ENCODE measurements at places on chromosomes 3 and 15.

DNA sequence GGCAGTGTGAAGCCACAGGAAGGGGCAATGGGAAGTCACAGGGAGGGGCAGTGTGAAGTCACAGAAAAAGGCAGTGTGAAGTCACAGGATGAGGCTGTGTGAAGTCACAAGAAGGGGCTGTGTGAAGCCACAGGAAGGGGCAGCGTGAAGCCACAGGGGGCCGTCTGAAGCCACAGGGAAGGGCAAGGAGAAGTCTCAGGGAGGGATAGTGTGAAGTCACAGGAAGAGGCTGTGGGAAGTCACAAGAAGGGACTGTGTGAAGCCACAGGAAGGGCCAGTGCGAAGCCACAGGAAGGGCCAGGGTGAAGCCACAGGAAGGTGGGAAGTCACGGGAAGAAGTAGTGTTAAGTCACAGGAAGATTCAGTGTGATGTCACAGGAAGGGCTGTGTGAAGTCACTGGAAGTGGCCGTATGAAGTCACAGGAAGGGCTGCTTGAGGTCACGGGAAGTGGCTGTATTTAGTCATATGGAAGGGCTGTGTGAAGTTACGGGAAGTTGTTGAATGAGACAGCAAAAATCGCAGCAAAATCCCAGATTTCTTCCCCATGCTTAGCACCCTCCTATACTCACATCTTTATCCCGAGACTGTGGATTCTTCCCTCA is 38.6 kb downstream of the GASK1A start:
- no peak for DNase-seq

DNA sequence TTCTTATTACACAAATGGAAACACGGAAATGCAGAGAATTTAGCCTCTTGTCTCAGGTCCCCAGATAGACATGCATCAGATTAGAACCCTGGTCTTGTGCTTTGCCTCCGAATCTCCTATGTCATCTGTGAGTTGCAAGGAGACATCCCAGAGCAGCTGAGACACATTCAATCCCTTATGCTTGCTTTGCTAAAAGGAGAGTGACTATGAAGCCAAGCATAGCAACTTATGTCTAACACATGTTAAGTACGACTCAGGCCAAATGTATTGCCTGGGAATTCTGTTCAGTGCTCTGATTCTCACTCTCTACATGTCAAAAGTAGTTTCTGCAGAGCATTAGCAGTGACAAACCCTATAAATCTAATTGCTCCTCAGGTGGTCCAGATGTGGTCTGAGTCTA is 30.6 kb upstream of the LRRC3B start:
- no peak for DNase-seq

DNA sequence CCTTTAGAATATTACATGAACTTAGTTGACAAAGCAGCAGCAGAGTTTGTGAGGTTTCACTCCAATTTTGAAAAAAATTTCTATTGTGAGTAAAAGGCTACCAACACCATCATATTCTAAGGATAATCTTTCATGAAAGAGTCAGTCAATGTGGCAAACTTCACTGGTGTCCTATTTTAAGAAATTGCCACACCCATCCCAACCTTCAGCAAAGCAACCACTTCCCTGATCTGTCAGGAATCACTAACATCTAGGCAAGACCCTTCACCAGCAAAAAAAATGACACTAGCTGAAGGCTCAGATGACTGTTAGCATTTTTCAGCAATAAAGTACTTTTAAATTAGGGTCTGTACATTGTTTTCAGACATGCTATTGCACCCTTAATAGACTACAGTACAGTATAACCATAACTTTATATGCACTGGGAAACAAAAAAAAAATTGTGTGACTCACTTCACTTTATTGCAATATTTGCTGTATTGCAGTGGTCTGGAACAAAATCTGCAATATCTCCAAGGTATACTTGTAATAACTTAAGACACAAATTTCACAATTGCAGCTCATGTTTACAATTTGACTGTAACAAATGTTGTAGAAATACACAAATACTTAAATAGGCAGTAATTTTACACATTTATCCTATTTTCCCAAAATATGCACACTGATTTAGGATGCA is 38.9 kb upstream of the ALCAM start:
- DNase-seq: no peak

DNA sequence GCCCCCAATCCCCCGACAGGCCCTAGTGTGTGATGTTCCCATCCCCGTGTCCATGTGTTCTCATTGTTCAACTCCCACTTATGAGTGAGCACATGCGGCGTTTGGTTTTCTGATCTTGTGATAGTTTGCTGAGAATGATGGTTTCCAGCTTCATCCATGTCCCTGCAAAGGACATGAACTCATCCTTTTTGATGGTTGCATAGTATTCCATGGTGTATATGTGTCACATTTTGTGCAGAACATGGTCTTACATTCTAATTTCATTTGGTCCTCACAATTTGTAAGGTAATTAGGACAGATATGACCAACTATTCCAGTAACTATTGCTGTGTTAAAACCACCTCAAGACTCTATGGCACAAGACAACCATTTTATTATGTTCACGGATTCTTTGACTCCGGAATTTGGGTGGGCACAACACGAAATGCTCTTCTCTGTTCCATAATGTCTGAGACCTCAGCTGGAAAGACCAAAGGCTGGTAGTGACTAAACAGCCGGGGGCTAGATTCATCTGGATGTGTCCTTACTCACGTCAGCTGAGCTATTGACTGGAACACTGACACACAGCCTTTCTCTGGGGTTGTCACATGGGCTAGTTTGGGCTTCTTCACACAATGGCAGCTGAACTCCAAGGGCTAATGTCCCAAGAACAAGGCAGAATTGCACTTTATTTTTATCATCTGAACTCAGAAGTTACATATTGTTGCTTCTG is 13.6 kb upstream of the GLCE start:
- no peak for DNase-seq

DNA sequence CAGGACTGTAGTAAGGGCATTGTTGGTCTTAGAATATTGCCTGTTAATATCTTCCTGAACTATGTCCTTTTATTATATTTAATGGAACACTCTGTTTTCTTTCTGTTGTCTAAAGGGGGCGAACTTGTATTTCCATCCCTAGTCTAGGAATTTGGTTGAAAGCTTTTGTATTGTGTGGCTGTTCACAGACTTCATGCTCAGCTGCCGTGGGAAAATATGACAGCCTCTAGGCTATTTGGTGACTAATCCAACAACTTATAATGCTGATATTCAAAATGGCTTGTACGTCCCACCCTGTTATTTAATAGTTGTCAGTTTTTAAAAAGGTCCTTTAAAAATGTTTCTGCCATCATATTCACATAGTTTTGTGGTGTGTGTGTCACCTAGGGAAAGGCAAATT is 202.6 kb downstream of the KLHL25 start:
- no peak for DNase-seq

- no peak for DNase-seq
These were observed 252.0 kb upstream of the VEPH1 start for GRCh38 chr3:157755233-157755632.

DNA sequence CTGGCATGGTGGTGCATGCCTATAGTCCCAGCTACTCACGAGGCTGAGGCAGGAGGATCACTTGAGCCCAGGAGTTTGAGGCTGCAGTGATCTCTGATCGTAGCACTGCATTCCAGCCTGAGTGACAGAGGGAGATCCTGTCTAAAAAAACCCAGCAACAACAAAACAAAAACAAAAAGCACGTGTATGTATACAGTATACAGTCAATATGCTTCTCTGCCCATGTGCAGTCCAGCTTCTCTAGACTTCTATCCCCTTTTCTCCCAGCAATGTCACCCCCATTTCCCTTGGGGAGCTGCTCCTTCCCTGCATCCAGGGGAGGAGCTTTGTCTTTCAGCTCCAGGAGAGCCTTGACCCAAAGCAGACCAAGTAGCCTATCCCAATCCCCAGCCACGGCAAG is 20.0 kb upstream of the GRIP2 start:
- DNase-seq: no peak

DNA sequence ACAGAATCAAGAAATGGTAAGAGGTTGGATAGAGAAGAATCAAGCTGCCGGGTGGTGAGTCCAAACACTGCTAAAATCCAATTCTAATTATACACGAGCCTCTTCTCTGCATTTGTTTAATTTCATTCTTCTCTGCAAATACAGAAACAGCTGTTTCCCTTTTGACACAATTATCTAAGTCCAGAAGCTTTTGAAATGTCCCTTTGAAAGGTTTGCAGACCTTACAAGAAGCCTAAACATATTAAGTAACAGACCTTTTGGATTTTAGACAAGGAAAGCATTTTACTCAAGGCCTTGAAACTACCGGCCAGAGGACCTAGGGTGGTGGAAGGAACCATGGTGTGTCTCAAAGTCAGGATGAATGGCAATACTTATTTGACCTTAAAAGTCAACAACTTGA is 403.8 kb upstream of the ADAMTS9 start:
- no peak for DNase-seq

GRCh38 chr3:69368129-69368741 is 17.7 kb downstream of the FRMD4B start:
- no peak for DNase-seq

GRCh38 chr3:56788521-56788920 is 13.2 kb downstream of the ARHGEF3 start:
- DNase-seq: no peak

DNA sequence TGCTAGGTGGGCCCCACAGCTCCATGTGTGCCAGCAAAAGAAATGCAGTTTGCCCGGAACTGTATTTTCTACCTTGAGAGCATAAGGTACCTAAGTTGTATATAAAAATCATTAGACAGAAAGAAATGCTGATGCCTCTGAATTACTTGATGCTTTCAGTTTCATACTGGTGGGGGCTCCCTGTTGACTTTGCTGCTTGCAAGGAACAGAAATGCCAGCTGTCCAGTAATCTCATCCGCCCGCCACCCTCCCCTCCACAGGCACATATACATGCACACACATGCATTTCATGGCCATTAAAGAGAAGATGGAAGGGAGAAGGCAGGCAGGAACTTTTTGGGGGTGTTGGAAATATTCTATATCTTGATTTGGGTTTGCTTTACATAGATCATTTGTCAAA is 38.4 kb downstream of the LIMD1 start:
- DNase-seq: no peak

- DNase-seq: no peak
These were observed 145.0 kb upstream of the MCTP2 start for GRCh38 chr15:94086341-94086740.

- no peak for DNase-seq
These were observed 197.6 kb upstream of the ZPLD1 start for GRCh38 chr3:102237181-102237580.

DNA sequence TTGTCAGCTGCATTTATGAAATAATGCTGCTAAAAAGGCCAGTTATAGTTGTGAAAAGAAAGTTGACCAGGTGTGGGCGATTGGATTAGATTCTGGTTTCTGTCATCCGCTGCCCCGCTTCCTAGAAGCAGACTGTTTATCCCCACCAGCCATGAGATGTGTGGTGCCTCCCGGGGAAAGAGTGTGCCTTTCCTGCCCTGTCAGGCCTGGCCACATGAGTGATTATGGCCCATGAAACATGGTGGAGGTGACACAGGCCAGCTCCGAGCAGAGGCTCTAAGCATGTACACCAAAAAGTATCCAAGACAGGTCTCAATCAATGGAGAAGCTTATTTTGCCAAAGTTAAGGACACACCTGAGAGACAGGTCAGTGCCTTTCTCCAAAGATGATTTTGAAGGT is 85.4 kb upstream of the ABHD2 start:
- no peak for DNase-seq

- DNase-seq: no peak
These were observed 51.8 kb downstream of the CTDSPL start for GRCh38 chr3:37913522-37913921.

DNA sequence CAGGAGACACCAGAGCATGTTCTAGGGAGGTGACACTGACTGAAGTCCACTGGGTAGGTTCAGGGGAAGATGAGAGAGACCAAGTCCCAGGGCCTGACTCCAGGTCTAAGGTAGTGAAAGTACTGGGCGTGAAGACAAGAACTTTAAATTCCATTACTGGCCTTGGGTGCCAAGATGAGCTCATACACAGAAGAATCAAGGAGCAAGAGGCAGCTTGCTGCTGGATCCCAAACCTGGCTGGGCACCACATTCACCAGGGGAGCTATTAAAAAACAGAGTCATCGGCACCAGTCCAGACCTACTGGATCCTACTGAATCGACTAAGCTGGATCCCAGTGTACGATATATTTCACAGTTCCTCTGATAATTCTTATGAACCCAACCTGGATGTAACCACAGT is 42.1 kb upstream of the ATG7 start:
- no peak for DNase-seq

DNA sequence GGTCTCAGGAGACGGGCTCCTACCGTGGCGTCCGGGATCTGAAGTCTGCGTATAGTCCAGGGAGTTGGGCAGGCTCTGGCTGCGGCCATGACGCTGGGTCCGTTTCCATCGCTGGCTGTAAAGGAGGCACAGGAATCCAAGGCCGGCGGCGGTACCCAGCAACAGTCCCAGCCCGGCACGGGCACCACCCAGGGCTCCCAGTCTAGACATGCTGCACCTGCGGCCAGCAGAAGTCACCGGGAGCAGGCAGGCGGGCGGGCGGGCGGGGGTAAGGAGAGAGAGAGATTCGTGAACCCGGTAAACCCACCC is 526 bp downstream of the RMDN3 start:
- no peak for DNase-seq

- DNase-seq: no peak
These were observed 67.7 kb downstream of the SCAPER start for GRCh38 chr15:76837474-76837873.

GRCh38 chr3:156311930-156312329 is 191.6 kb downstream of the KCNAB1 start:
- no peak for DNase-seq

DNA sequence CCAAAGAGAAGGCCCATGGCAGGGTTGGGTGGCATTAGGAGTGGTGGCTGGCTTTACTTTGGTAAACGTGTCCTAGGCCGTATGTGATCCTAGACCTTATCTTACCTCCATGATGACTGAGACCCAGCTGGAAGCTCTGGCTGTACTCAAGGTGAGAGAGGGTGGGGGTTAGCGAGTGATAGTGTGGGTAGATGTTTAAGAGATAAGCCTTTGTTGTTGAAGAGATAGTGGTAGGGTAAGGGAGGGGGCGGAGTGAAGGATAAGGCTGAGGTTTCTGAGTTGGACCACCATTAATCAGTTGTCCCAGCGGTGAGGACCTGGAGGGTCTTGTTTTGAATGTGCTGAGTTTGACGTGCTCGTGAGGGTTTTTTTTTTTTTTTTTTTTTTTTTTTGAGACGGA is 61.5 kb upstream of the ULK4 start:
- DNase-seq: peak; percentile 72

- DNase-seq: no peak
These were observed 162.8 kb upstream of the TOPAZ1 start for GRCh38 chr3:44078863-44079262.

GRCh38 chr3:11463591-11463990 is 180.1 kb downstream of the VGLL4 start:
- no peak for DNase-seq

GRCh38 chr15:45084163-45084562 is 29.8 kb downstream of the DUOX2 start:
- no peak for DNase-seq

Data from T-helper 2 cell treated with Interferon-gamma antibody and Interleukin-4, amounts not matched to agents 5 μg/mL and 100 μg/mL, for 36 hours (primary cell).